Activated CD4-positive, alpha-beta T cell treated with anti-CD3 and anti-CD28 coated beads, Interleukin-2, amount 50 U/mL, for 1 hour (primary cell): ENCODE measurements at places on chromosomes 7 and 10.
A peak's percentile ranks its signal among the peaks of the same experiment; 100 is the strongest.

DNA sequence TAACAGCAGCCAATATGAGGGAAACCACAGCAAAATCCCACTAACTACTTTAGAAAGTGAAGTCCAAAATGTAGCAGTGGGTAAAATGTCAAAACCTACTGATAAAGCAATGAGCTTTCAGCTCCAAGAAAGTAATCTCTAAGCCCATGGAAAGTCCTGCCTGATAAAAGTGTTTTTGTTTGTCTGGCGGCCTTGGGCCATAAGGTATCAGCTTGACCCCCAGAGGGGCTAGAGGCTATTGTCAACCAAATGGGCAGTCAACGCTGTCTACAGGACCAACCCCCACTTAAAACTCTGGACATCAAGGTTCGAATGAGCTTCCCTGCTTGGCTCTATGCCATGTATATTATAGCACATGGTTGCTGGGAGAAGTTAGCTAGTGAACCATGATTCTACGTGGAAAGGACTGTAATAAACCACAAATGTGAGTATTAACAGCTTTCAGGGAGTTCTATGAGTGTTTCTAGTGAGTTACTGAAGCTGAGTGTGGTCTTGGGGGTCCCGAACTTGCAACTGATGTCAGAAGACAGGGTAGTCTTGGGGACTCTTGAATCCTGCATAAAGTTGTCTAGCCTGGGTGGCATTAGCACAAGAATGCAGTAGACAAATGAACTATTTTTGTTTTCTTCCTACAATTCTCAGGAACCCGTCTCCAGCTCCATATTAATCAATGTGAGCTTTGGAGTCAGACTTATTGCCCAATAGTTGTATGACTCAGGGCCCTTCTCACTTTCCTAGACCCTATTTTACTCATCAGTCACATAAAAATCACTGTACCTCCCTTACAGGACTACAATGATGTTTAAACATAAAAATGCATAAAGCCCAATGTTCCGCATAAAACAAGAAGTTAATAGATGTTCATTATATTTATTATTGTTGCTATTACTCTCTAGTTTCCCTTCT lies 164.9 kb downstream of the DGKI start:
- DNase-seq: no peak

DNA sequence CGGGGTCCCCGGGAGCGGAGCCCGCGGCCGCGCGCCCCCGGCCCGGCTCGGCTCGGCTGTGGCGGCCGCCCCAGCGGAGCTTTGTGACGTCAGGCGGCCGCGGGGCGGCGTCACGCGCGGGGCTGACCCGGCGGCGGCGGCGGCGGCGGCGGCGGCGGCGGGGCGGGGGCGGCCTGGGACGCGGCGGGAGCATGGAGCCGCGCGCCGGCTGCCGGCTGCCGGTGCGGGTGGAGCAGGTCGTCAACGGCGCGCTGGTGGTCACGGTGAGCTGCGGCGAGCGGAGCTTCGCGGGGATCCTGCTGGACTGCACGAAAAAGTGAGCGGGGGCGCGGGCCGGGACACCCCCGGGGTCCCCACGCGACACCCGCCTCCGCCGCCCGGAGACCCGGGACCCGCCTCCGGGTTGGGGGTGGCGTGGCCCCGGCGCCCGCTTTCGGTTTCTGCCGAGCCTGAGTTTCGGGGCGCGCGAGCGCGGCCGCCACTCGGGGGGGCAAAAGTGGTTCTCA lies at the start of gene PWWP2B:
Gene PWWP2B, plus strand, starts transcription at position 165 of the 506 bp plus-strand sequence. Its CDS starts 27 bp downstream, at position 192.
- DNase-seq: peak; percentile 62

- peak; percentile 33 for DNase-seq
Observed at GRCh38 chr10:74585231-74586087, 240.9 kb upstream of the KAT6B start.

DNA sequence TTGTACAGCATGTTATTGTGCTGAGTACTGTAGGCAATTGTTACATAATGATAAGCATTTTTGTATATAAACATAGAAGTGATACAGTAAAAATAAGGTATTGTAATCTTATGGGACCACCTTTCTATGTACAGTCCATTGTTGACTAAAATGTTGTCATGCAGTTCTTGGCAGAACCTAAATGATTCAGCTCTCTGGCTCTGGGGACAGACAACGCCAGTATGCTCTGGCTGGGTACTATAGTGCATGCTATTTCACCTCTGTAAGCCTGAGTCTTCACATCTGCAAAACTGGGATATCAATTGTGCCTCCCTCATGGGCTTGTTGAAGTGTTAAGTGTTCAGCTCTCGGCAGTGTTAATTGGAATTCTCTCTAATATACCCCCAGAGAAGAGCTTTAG lies 674.3 kb downstream of the INHBA start:
- no peak for DNase-seq

GRCh38 chr10:99665304-99665703 lies 6.0 kb downstream of the ENTPD7 start:
- no peak for DNase-seq

DNA sequence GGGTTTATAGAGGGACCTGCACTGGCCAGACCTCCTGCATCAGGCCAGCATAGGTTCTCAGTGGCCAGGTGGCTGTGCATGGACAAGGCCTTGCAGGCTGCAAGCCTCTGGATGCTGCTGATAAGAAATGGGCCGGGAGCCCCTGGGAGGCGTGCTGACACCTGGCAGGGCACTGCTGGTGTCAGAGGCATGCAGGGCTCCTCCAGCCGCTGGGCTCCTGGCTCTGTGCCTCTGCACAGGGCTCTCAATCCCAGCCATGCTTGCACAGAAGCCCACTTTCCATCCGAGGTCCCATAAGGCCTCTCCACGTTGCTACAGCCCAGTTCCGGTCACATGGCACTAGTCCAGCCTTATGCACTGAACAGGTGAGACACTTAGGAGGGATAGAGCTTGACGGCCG lies 27.3 kb downstream of the ANTXRL start:
- no peak for DNase-seq

- no peak for DNase-seq
Observed at GRCh38 chr10:2786251-2786650, 281.1 kb upstream of the PFKP start.

DNA sequence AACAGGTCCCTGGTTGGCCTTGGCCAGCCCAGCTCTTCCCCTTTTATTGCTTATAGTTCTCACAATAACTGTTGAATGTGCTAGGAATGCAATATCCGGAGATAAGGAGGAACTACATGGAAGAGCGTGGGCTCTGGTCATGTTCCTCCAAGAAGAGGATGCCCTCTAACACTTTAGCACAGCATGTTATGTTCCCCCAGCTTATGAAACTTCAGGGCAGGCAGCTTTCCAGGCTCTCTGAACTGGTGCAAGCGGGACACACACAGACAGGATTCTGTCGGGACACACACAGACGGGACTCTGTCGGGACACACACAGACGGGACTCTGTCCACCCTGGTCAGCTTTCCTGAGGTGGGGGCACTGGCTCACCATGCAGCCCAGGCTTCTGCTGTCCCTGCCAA lies 141.6 kb downstream of the PKD1L1 start:
- no peak for DNase-seq

DNA sequence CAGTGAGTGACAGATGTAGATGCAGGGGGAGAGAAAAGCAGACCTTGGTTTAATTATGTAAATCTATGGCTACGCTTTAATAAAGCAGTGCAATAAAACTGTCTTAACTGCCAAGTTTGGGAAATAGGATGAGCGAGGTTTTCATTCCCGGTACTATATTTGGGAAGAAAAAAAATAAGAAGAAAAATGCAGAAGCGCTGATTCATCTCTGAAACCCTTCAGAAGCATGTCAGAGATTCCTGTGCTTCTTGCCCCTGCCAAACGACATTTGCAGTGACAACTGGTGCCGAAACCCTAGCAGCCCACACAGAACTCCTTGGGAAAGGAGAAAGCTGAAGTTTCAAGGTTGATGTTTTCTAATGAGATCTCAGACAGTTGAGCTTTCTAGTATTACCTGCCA lies 380.7 kb downstream of the REEP3 start:
- no peak for DNase-seq
